ENCODE measurements at places on chromosomes 12 and 14.

GRCh38 chr12:13935169-13935568 is 46.2 kb downstream of the GRIN2B start:
- DNase-seq: no peak

GRCh38 chr12:56522411-56523193 is 982 bp downstream of the RBMS2 start:
- no peak for DNase-seq

GRCh38 chr12:45468751-45469615 is 253.1 kb downstream of the ANO6 start:
- no peak for DNase-seq

DNA sequence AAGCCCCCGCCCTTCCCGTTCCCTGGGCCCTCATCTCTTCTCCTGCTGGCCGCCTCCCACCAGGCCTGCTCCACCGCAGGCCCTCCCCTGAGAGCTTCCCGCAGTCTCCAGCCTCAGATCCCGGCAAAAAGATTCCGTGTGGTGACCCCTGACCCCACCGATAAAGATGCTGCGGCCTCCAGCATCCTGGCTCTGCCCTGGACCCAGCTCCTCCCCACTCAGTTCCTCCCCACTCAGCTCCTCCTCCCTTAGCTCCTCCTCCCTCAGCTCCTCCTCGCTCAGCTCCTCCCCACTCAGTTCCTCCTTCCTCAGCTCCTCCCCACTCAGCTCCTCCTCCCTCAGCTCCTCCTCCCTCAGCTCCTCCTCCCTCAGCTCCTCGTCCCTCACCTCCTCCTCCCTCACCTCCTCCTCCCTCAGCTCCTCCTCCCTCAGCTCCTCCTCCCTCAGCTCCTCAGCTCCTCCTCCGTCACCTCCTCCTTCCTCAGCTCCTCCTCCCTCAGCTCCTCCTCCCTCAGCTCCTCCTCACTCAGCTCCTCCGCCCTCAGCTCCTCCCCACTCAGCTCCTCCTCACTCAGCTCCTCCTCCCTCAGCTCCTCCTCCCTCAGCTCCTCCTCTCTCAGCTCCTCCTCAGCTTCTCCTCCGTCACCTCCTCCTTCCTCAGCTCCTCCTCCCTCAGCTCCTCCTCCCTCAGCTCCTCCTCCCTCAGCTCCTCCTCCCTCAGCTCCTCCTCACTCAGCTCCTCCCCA is 17.0 kb downstream of the NOC4L start:
- DNase-seq: no peak

DNA sequence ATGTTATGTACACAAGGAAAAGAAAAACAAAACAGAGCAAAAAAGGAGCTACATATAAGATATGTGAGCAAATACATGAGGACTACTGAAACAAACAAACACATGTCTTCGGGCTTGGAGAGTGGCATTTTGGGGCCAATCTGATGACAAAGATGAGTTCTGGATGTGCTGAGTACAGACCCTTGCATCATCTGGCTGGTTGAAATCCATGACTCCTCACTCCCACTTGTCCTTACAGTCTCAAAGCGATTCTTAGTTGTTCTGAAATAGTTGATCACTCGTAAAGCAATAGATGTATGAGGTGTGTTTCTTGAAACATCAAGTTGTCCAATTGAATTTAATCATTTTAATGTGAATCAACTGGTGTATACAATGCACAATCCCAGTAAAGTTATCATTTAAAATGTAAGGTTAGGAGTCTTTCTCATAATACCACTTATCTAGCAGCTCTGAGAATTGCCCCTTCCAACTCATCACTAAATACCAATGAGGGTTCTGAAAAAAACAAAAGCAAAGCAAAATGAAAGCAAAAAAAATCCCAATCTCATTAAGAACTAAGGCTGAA is 136.9 kb downstream of the ITPR2 start:
- no peak for DNase-seq

DNA sequence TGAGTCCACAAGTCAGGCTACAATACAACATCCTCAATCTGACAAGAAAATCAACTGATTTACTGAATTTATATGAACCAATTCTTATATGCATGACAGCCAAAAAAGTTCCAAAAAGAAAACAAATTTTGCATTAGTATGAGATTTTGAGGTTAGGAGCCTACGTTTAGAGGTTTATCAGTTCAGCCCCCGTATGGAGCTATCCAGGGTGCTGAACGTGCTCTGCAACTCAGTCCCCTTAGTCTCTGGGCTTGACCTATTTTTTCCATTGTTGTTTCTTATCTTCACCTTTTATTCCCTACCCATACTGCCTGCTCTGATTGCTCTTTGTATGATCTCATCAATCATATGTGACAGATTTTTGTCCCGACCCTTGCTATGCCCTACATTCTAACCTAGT is 693.0 kb downstream of the NRXN3 start:
- DNase-seq: peak; percentile 37

GRCh38 chr14:30193101-30193500 is 265.5 kb upstream of the PRKD1 start:
- no peak for DNase-seq

DNA sequence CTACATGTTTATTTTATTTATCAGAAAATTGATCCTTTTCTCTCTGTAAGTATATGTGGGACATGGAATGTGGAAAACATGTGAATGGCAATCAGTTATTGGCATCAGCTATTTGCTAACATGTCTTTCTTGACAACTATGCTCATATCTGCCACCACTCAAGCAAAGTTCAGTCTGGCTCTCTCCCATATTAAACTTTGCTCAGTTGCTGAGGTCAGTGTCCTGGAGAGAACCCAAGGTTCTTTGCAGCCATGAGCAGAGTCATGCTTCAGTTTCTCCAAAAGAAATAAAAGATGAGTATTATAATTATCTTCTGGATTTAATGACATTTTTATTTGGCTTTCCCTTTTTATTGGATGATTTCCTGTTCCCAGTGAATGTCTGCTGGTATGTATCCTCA is 42.6 kb downstream of the A2M start:
- no peak for DNase-seq

DNA sequence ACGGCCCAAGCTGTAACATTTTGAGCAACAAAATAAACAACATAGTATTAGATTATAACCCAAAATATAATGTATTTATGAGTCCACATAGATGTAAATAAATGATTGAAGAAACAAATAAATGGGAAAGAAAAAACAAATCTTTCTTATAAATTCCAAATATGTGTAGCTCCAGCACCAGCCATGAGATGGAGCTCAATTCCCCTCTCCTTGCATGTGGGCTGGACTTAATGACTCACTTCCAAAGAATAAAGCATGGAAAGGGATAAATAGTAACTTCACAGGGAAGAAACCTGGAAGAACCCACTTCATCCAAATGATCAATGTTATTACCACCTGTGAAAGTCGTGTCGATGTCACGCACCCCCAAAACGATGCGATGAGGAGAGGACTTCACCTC is 158.8 kb downstream of the RPAP3 start:
- DNase-seq: no peak

- no peak for DNase-seq
Observed at GRCh38 chr12:41288142-41288811, 100.2 kb downstream of the PDZRN4 start.

GRCh38 chr12:89481213-89481914 is 43.2 kb downstream of the GALNT4 start:
- DNase-seq: no peak

DNA sequence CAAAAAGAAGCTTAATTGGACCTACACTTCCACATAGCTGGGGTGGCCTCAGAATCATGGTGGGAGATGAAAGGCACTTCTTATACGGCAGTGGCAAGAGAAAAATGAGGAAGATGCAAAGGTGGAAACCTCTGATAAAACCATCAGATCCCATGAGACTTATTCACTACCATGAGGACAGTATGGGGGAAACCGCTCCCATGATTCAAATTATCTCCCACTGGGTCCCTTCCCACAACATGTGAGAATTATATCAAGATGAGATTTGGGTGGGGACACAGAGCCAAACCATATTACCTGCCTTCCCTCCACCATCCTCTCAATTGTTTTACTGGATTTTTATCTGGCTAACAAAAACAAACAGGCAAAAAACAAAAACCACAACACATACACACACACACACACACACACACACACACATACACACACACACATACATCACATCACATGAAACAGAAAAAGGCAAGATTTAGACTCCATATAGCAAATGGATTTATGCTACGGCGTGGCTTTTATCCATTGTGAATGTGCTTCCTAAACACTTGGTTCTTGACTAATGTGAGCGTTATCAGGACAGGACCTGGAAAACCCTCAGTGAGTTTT is 66.7 kb downstream of the ZFP36L1 start:
- DNase-seq: no peak

DNA sequence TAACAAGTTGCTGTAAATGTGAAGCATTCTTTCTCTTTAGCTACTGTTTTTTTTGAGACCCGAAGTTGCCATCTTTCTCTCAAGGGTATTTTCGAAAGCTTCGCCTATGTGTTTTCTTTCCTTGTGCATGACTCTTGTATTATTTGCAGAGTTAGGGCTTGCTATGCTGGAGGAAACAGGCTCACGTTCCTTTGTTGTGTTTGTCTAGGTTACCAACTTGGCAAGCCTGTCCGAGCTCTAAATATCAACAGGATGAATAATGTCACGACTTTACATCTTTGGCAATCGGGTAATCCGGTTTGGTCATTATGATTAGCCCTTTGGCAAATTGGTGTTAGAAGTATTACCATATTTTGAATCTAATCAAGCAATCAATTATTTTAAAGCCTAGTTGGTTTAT is 15.9 kb upstream of the ATP6V0A2 start:
- no peak for DNase-seq

- no peak for DNase-seq
Observed at GRCh38 chr14:94157197-94157596, 16.9 kb upstream of the PPP4R4 start.

GRCh38 chr12:19794116-19794515 is 354.8 kb downstream of the AEBP2 start:
- DNase-seq: no peak

GRCh38 chr12:56339158-56339422 is 406 bp downstream of the IL23A start:
- DNase-seq: no peak

DNA sequence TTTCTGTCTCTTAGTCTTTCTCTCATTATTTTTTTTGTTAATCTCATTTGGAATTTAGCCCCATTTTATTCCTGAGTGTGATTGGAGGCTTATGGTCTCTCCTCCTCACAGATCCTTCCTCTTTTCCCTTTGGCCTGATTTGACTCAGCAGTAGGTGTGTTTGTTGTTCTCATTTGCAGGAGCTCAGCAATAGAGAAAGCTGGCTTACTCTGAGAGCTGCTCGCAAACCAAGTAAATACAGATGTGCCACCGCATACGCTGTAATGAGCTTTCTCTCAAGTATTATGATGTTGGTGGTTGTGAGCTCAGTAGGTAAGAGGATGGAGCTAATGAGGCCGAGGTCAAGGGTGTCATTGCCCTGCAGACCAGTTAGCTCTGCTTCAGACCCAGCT is 206.5 kb downstream of the ETV6 start:
- no peak for DNase-seq

DNA sequence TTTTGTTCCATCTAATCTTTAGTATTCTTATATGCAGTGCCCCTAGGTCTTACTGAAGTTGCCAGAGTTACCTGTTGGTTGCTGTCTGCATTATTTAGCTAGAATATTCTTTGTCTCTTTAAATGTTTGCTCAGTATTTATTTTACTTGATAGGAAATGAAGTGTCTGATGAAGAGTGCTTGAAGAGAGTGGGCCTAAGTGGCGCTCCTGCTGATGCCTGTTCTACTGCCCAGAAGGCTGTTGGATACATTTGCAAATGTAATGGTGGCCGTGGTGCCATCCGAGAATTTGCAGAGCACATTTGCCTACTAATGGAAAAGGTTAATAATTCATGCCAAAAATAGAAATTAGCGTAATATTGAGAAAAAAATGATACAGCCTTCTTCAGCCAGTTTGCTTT is 18.9 kb downstream of the CMAS start:
- DNase-seq: no peak

DNA sequence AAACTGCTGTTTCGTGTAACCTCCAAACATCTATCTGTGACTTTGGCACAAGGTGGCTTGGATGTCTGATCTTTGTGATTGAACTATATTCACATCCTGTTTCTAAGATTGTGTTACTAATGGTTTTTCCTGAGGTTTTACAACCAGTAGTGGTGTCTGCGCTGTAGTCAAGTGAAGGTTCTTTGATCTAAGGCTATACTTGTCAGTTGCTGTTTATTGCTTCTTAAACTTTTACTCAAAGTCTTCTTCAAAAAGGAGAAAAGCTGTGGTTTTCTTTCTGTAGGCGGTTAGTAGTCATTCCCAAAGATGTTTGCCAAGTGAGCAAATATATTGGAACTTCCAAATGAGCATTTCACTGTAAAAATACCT is 12.3 kb upstream of the CALM1 start:
- DNase-seq: no peak

Data from KG1 (cell line).